ENCODE measurements at places on chromosomes 4 and X.

GRCh38 chrX:71579136-71579989 is 1.1 kb downstream of the GCNA start:
- DNase-seq: no peak

DNA sequence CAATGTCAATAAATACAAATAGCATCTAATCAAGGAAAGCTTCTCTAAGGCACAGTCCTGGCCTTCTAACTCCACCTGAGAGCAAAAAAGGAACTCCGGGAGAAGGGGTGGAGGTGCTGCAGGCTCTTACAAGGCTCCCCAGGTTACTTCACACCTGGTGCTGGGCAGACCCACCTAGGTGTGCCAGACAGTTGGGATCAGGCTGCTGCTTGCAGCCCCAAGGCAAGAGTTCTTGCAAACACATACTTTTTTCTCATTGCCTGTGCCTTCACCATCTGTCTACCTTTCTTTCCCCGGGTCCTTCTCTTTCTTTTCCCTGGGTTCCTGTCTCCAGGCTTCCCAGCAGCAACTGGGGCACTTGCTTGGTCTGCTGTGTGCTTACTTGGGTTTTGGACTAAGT is 81.4 kb upstream of the STIM2 start:
- no peak for DNase-seq

DNA sequence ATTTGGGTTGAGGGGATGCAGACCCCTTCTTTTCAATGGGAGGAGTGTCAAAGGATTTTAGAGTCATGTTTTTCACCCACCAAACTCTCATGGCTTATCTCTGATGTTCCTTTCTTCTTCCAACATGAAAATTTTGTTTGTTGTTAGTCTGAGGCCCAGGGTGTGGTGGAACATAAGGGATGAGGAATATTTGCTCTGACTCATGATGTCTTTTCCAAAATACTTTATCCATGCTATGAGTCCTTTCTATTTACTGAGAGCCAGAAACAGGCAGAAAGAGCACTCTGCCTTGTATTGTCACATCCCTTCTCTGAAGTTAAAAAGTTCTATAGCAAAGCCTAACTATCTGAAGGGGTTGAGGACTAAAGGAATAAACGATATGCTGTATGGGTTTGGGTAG is 61.6 kb upstream of the GYPA start:
- no peak for DNase-seq

- DNase-seq: no peak
These were observed at the start of gene FAM47A for GRCh38 chrX:34132028-34132427. Gene FAM47A, minus strand, starts transcription at chrX:34132314. Its CDS starts 36 bp downstream, at chrX:34132278.

GRCh38 chrX:47232197-47232802 is 509 bp upstream of the USP11 start:
- no peak for DNase-seq

DNA sequence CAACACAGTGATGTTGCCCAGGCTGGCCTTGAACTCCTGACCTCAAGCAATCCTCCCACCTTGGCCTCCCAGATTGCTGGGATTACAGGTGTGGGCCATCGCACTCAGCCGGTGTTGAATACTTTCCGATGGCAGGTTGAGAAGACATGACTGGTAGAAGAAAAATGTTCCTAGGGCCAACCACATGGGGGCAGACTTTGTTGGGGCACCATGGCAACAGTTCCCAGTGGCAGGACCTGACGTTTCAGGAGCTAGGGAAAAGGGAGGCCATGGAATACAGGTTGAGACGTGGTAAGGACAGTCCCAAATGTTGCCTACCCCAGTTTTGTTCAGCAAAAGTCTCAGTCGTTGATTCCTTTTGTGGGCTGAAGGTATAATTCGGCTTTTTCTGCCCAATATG is 134.6 kb downstream of the ASMT start:
- DNase-seq: no peak

- DNase-seq: no peak
These were observed 36.9 kb downstream of the CTBP1 start for GRCh38 chr4:1211891-1212545.

DNA sequence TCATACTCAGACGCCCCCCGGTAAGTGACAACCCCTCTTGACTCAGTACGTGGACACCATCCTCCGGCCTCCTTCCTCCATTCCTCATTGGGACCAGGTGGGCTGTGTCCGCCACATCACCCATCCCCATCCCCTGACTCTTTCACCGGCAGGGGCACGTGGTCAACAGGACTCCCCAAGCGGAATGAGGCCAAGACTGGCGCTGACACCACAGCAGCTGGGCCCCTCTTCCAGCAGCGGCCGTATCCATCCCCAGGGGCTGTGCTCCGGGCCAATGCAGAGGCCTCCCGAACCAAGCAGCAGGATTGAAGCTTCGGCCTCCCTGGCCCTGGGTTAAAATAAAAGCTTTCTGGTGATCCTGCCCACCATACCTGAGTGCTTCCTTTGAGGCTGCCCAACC is 5.0 kb downstream of the PQBP1 start:
- no peak for DNase-seq

- no peak for DNase-seq
These were observed 156.6 kb upstream of the SCML1 start for GRCh38 chrX:17580539-17581152.

DNA sequence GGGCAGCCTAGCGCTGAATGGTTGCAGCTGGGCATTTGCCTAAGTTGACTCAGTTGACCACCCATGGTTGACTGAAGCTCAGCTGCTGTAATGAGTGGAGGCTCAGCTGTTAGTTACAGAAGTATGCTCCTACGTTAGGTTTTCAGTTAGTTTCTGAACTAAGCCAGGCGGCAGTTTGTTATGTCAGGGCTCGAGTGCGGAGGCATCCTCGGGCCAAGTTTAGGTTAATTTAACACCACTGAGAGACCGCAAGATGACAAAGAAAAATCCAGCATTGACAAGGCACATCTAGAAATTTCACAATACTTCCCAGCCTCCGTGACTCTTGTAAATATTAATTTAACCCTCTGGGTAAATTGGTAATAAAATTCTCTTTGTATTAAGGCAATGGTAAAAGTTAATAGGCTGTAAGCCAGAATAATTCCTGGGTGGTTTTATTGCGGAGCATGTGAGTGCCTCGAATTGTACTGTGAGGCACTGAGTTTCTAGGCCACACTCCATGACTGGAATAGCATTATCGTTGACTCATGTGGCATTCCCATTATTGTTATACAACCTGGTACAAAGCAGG is 33.1 kb upstream of the CDKN2AIP start:
- no peak for DNase-seq

Measured in tibial nerve (tissue), 4 donors.